ENCODE measurements at places on chromosomes 7 and 10.

GRCh38 chr7:19408706-19409220 lies 263.5 kb upstream of the FERD3L start:
- DNase-seq: no peak

- no peak for DNase-seq
Measured at GRCh38 chr7:88185650-88186049, 34.2 kb downstream of the SRI start.

- no peak for DNase-seq
Measured at GRCh38 chr10:47055386-47056246, 144.4 kb downstream of the PTPN20 start.

DNA sequence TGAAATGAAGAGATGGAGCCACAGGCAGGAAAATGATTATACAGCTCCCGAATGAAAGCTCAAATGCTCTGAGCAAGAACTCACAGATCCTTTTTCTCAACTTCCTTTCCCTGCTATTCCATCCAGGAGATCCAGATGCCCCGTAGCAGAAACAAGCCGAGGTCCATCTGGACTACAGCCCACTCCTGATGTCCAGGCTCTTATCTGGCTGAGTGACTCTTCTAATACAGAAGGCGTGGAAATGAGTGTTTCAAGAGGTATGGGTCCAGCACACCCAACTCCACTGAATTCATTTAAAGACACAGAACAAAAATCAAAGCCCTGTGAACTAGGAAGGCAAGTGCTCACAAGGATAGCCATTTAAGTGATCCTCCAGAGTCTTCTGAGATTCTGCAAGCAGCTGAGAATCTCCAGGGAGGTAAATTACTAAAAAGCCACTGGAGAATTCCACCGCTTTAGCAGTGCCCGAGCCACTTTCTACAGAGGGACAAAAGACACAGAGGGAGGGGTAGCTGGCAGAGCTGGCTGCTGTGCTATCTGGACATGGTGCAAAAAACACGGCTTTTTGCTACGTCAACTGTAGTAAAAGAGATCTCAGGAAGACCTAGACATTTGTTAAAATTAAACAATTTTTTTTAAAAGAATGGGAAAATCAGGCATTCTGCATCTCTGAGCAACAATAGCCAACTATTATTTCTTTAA lies 24.5 kb downstream of the FAM171A1 start:
- peak; percentile 51 for DNase-seq

- DNase-seq: peak; percentile 46
Measured at GRCh38 chr10:71517298-71518169, 120.8 kb downstream of the CDH23 start.

DNA sequence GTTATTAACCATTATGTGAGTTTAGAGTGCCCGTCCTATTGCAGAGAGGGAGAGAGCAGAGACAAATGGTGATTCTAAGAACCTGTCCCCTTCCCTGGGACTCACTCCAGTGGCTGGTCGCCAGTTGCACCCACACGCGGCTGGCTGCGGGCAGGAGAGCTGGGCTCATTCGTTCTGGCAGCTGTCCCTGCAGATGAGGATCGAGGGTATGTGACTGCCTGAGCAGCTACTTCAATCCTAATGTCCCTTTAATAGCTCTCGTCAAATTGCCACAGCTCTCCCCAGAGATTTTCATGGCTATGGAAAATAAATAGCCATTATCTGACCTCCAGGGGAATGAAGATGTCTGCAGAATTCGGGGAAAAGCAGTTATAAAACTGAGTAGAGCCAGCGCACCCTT lies 41.6 kb downstream of the RBM28 start:
- DNase-seq: no peak

DNA sequence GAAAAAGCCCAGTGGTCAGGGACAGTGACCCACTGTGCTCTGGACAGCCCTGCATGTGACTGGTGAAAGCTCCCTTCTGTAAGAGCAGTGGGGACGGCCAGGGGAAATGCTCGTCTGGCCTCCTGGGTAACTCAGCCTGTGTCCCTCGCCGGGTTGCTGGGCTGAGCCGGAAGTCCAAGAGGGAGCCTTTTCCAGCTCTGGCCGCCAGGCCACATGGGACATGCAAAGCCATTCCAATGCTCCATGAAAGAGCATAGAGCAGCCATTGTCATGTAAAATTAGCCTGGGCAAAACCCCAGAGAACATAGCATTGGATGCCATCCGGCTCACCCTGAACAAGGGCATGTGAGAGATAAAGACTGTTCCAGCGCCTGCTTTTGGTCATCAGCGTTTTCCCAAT lies 64.9 kb upstream of the ADRB1 start:
- DNase-seq: peak; percentile 75

DNA sequence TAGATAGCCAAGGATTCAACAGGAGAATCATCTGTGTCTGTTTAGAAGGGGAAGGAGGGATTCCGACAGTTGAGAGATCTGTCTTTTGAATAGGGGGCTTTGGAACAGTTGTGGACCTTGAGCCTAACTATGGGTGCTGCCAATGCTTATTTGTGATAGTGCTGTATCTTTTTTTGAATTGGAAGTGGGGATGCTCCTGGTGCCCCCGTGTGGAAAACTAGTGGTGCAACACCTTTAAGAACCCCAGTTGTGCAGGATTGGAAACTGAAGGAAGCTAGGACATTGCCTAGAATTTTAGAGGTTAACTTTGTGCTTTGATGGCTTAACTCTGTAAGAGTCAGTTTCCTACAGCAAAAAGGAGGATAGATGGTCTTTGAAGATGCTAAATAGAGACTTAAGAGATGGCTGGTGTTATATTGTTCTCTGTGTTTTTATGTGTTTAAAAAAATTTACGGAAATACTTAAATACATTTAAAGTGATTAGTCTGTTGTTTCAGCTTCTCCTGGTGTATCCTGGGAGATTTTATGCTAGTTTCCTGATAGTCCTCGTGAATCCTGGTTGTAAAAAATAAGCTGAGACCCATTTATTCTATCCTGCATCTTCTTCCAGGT lies 69.3 kb downstream of the AP3M1 start:
- peak; percentile 78 for DNase-seq

- no peak for DNase-seq
Measured at GRCh38 chr7:33813331-33813730, 92.0 kb upstream of the BMPER start.

DNA sequence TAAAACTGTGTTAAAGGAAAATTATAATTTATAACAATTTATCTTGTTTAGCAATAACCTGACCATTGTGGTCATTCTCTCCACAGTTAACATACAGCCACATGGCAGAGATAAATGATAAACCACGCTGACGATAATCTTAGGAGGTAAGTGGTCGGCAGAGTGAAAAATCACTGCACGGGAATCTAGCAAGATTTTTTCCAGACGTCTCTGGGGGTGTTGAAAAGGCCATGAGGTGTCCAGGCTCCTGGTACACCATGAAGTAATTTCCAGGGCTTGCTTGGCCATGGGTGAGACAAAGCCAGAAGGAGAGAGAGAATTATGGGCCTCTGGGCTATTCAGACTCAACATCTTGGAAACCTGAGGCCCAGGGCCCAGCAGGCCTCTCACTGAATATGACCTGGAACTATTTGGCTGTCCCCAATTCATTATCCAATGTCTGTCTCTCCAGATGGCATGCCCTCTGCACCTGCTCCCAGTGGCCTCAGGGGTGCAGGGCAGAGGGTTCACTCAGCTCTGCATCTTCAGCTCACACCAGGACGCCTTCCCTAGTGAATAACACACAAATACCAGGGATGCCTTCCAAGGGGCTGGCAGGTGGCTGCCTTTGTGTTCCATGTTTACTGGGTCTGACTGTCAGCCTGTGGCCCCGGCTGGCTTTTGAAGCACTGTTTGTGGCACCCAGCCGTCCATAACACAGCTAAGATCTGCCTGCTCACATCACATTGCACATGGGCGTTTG lies 590.4 kb upstream of the PFKP start:
- DNase-seq: no peak

- DNase-seq: no peak
Measured at GRCh38 chr7:115988401-115988800, 42.2 kb downstream of the TFEC start.

DNA sequence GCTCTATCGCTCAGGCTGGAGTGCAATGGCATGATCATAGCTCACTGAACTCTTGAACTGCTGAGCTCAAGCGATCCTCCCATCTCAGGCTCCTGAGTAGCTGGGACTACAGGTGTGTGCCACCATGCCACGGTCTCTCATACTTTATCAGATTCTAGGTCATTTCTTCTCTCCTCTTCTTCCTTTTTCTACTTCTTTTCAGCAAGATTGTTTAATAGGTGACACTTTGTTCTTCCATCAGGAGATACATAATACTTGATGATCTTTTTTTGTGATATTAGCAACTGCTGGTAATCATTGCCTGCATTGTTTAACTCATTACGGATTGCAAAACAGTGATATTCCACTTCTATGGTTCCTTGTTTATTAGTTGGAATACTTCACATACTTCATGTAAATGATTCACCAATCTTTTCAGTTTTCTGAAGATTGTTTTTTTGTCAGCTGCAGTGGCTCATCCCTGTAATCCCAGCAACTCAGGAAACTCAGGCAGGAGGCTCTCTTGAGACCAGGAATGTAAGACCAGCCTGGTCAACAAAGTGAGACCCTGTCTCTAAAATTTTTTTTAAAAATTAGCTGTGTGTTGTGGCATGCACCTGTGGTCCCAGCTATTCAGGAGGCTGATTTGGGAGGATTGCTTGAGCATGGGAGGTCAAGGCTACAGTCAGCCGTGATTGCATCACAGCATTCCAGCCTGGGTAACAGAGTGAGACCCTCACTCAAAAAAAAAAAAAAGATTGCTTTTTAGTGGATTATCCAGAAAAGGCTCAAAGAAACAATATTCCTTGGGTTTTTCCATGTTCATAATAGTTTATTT lies 36.2 kb upstream of the CHST3 start:
- DNase-seq: no peak

GRCh38 chr7:150820578-150821198 lies 20.1 kb downstream of the TMEM176A start:
- DNase-seq: no peak
